Activated T-cell treated with anti-CD3 and anti-CD28 coated beads, Interleukin-2, amount 50 U/mL, for 72 hours (primary cell): ENCODE measurements at places on chromosomes 1 and 21. TPM values are rescaled to one million over a fixed set of nuclear protein-coding genes. Genes with fewer than 3 reads are reported as not detected.

- H3K4me1 ChIP-seq, result peaks cover 48% of the 10 kb centered on the region
- peaks cover 4% of the 10 kb centered on the region for H3K27me3 ChIP-seq
- H3K4me3 ChIP-seq, result peak overlapping the region; percentile 41
- H3K36me3 ChIP-seq, result no peaks in the 10 kb centered on the region
- peak overlapping the region; percentile 25 for H3K27ac ChIP-seq
These were observed 360.0 kb downstream of the HHAT start for GRCh38 chr1:210688512-210689234.

DNA sequence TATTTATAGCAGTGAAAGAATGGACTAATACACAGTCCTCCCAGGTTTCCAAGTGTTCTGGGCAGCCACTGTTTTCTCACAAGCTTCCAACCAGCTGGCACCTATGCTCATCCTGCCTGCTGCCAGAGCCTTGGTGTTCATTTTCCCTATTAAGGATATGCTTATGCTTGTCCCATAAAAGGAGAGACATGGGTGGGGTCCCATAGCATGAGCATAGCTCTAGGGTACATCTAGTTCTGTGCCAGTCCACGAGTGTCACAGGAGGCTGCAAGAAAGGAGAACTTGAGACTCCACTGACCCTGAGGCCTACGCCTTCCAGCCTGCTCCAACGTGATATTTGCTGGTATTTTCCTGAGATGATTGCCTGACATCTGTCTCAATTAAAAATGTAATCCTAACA, 192.4 kb upstream of the PTGFR start:
- H3K4me3 ChIP-seq, result no peak overlapping the region
- H3K4me1 ChIP-seq, result no peaks in the 10 kb centered on the region
- no peak for DNase-seq
- H3K27ac ChIP-seq, result no peak overlapping the region
- no peaks in the 10 kb centered on the region for H3K36me3 ChIP-seq
- H3K27me3 ChIP-seq, result no peaks in the 10 kb centered on the region

DNA sequence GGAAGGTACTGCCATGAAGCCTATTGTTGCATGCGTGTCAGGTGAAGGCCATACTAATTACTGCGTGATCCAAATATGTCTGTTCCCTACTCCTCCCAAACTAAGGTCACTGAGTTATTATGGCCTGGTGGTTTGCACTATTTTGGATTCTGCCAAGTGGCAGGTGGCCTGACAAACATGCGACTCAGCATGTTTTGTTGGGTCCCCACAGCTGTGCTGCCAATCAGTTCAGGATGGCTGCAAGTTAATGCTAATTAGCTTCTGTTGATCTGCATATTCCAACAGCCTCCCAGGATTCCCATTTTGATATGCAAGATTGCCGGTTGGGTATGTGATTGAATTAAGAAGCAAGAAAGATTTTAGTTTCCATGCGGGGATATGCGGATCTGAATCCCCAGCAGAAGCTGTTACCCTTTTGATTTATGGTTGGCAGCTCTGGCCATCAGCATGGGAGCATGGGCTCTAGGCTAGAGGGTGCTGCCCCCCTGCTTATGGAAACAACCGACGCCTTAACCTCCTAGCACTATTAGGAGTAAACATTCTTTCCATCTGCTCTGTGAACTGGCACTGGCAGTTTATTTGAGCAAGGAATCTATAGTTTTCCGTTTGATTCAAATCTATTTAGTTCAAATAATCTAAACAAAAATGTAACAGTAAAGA, 429.8 kb upstream of the C1orf87 start:
- DNase-seq, result no peak
- H3K27ac ChIP-seq, result no peak overlapping the region
- no peaks in the 10 kb centered on the region for H3K27me3 ChIP-seq
- H3K4me1 ChIP-seq, result no peaks in the 10 kb centered on the region
- no peak overlapping the region for H3K4me3 ChIP-seq

- peaks cover 11% of the 10 kb centered on the region for H3K27me3 ChIP-seq
- peak; percentile 21 for DNase-seq
- peak overlapping the region; percentile 6 for H3K27ac ChIP-seq
- peaks cover 10% of the 10 kb centered on the region for H3K36me3 ChIP-seq
- no peak overlapping the region for H3K4me3 ChIP-seq
- peaks cover 22% of the 10 kb centered on the region for H3K4me1 ChIP-seq
These were observed 34.4 kb downstream of the KIAA0040 start for GRCh38 chr1:175158170-175158591.

- H3K4me1 ChIP-seq, result no peaks in the 10 kb centered on the region
- no peaks in the 10 kb centered on the region for H3K27me3 ChIP-seq
- no peak overlapping the region for H3K4me3 ChIP-seq
- DNase-seq, result no peak
- H3K36me3 ChIP-seq, result no peaks in the 10 kb centered on the region
These were observed 415.5 kb downstream of the NUF2 start for GRCh38 chr1:163737261-163737660.

DNA sequence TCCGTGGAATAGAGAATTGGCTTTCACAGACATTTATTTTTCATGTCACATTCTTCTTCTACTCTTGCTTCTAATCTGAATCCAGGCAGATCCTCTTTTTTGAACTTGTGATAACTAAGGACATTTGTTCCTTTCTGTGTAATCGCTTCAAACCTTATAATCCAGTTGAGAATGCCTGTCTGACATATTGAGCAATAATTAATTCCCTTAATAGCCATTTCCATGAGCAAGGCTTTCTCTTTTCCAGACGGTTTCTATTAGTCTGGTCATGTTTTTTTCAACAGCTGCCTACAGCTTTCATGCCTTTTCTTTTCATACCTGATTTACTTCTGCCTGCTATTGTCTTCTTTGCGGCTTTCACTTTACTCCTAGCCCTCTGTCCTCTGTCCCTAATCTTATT, 163.4 kb downstream of the CYYR1 start:
- DNase-seq, result no peak
- no peak overlapping the region for H3K4me3 ChIP-seq

DNA sequence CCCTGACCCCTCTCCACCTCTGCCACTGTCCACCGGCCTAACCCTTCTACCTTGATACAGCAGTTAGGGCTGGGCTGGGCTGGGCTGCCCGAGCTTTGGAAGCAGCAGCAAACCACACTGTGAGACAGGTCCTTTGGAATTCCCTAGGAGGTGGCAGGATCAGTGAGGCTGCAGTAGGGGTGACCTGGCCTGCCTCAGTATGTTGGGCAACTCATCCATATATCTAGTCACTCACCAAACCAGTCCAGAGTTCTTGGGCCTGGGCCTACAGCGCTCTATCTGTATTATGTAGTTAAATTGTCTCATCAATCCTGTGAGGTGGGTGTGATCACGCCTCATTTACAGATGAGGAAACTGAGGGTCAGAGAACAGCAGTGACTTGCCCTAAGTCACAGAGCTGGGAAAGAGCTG, 13.3 kb upstream of the SYNC start:
- H3K36me3 ChIP-seq, result no peaks in the 10 kb centered on the region
- H3K4me3 ChIP-seq, result peak overlapping the region; percentile 31
- no peak overlapping the region for H3K27ac ChIP-seq
- H3K27me3 ChIP-seq, result no peaks in the 10 kb centered on the region

DNA sequence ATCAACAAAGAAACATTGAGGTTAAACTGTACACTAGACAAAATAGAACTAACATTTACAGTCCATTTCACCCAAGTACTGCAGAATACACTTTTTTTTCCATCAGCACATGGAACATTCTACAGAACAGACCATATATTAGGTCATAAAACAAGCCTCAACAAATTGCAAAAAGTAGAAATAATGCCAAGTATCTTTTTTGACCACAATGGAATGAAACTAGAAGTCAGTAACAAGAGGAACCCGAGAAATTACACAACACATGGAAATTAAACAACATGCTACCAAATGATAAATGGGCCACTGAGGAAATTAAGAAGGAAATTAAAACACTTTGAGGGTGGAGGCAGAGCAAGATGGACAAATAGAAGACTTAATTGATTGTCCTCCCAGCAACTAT, 8.4 kb upstream of the C1orf185 start:
- no peak for DNase-seq
- peaks cover 34% of the 10 kb centered on the region for H3K27me3 ChIP-seq
- H3K4me1 ChIP-seq, result no peaks in the 10 kb centered on the region
- no peak overlapping the region for H3K4me3 ChIP-seq
- H3K36me3 ChIP-seq, result peaks cover 2% of the 10 kb centered on the region

DNA sequence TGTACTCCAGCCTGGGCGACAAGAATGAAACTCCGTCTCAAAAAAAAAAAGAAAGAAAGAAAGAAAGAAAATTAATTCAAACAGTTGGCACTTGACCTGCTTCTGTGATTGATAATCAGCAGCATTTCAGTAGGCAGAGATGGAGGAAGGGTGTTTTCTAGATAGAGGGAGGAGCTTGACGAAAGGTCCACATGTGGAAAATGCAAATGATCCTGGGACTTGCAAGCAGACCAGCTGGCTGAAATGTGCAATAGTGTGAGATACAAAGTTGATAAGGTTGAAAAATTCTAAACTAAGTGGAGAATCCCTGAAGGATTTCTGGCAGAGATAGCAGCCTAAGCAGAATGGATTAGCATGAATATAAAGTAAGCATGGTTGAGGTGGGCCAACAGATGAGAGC, 4.2 kb downstream of the ELAPOR1 start:
- H3K4me3 ChIP-seq, result no peak overlapping the region
- no peak for DNase-seq
- H3K4me1 ChIP-seq, result peaks cover 39% of the 10 kb centered on the region
- H3K27ac ChIP-seq, result no peak overlapping the region
- peaks cover 10% of the 10 kb centered on the region for H3K27me3 ChIP-seq
- no peaks in the 10 kb centered on the region for H3K36me3 ChIP-seq

- DNase-seq, result no peak
- peak overlapping the region; percentile 99 for H3K4me3 ChIP-seq
- no peaks in the 10 kb centered on the region for H3K27me3 ChIP-seq
- peak overlapping the region; percentile 96 for H3K27ac ChIP-seq
These were observed 550 bp upstream of the PTBP2 start for GRCh38 chr1:96721053-96721415.

DNA sequence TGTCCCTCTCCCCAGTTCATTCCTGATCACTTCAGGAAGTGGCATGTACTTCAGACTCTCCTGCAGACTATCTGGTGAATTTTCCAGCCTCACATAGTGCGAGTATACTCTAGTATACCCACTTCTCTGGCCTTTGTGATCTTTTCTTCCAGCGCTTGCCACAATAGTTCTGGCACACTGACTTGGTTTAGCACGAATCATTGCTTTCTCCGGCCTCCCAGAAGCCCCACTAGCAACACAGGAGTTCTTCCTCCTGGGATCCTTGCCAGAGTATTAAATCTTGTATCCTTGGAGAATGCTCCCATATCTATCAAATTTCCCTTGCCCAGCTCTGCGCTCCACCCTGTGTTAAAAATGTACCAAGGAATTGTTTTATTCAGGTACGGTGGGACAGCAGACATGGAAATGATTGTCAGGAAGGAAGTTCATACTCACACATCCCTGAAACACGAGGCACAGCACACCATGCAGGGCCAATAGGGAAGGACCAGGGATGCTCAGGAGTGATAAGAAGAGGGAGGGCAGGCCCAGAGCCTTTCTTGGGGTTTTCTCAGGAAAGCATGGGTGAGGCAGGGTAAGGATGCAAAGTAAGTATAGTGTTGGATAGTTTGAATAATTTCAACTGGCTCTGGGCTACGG, 136.7 kb downstream of the ADSS2 start:
- peaks cover 5% of the 10 kb centered on the region for H3K36me3 ChIP-seq
- no peak for DNase-seq
- H3K4me3 ChIP-seq, result no peak overlapping the region
- H3K27me3 ChIP-seq, result no peaks in the 10 kb centered on the region
- H3K4me1 ChIP-seq, result peaks cover 15% of the 10 kb centered on the region

GRCh38 chr1:50110151-50110550, 1.4 kb downstream of the ELAVL4 start:
- DNase-seq, result no peak
- H3K27me3 ChIP-seq, result peaks cover 48% of the 10 kb centered on the region
- no peaks in the 10 kb centered on the region for H3K36me3 ChIP-seq

The JAM2 gene
- total RNA-seq, result 2.7 TPM

The S100A4 gene
- total RNA-seq, result 198 TPM

The DNASE2B gene
- not detected for total RNA-seq

The OR2T33 gene
- not detected for total RNA-seq

The SPRR2D gene
- not detected for total RNA-seq

The DMAP1 gene
- total RNA-seq, result 40.0 TPM

The MRPL24 gene
- total RNA-seq, result 67.8 TPM

The GBP6 gene
- total RNA-seq, result 2.8 TPM

The INAVA gene
- not detected for total RNA-seq

The FMO1 gene
- not detected for total RNA-seq

The FCRL5 gene
- not detected for total RNA-seq

The ZNF683 gene
- 0.25 TPM for total RNA-seq

The IL12RB2 gene
- total RNA-seq, result 128 TPM

The NPPB gene
- not detected for total RNA-seq
